ENCODE measurements at places on chromosomes 12 and 14.

GRCh38 chr14:79473651-79474050, 737.7 kb downstream of the DIO2 start:
- H3K27me3 ChIP-seq = no peaks in the 10 kb centered on the region
- DNase-seq = no peak
- no peak overlapping the region for H3K4me3 ChIP-seq
- H3K4me1 ChIP-seq = no peaks in the 10 kb centered on the region
- no peaks in the 10 kb centered on the region for H3K36me3 ChIP-seq

DNA sequence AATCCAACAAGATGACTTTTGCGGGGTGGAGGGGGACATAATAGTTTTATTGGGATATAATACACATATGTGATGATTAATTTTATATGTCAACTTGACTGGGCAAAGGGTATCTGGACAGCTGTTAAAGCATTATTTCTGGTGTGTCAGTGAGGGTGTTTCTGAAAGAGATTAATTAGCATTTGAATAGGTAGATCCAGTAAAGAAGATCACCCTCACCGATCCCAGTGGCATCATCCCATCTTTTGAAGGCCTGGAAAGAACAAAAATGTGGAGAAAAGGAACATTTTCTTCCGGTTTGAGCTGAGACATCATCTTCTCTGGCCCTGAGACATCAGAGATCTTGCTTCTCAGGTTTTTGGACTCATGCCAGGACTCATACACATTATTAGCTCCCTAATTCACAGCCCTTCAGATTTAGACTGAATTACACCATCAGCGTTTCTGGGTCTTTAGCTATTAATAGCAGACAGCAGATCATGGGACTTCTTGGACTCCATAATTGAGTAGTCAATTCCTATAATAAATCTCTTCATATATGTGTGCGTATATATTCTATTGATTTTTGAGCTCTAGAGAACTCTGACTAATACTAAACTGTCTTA, 283.6 kb downstream of the PCNX1 start:
- no peak overlapping the region for H3K27ac ChIP-seq
- H3K36me3 ChIP-seq = no peaks in the 10 kb centered on the region
- no peak for DNase-seq

- no peaks in the 10 kb centered on the region for H3K27me3 ChIP-seq
- H3K4me3 ChIP-seq = no peak overlapping the region
- no peaks in the 10 kb centered on the region for H3K4me1 ChIP-seq
- no peaks in the 10 kb centered on the region for H3K36me3 ChIP-seq
- H3K27ac ChIP-seq = no peak overlapping the region
These were observed 407.4 kb upstream of the PRICKLE1 start for GRCh38 chr12:42996869-42997431.

DNA sequence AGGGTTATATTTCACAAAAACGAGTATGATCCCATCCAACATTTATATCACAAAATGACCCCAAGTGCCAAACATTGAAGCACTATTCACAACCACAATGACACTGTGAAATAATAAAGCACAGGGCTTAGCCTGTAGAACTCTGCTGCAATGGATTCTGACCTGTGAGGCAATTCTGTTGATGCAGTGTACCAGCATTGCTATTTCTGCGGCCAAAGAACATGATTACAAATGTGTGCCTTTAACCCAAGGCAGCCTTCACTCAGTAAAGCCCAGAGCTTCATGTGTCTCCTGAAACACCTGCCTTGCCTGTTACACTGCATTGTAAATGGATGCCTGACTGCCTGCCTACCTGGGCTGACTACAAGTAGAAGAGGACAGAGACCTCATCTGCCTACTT, 158.0 kb downstream of the PPM1H start:
- no peak overlapping the region for H3K4me3 ChIP-seq
- DNase-seq = no peak
- H3K27me3 ChIP-seq = no peaks in the 10 kb centered on the region
- no peaks in the 10 kb centered on the region for H3K36me3 ChIP-seq
- H3K4me1 ChIP-seq = no peaks in the 10 kb centered on the region

DNA sequence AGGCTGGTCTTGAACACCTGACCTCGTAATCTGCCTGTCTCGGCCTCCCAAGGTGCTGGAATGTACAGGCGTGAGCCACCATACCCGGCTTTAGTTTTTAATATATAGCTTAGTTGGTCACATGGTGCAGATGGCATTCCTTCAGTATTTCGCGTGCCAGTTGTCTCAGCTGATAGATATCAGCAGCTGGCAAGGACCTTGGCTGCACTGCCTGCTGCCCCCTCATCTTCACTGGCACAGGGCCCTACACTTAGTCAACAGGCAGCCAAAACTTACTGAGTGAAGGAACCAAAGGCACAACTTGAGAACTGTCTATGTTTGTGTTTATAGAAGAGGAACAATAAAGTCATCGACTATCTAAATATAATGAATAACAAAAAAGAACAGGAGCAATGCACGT, 31.0 kb downstream of the EID3 start:
- no peak overlapping the region for H3K27ac ChIP-seq
- no peak for DNase-seq
- peaks cover 8% of the 10 kb centered on the region for H3K36me3 ChIP-seq
- H3K4me3 ChIP-seq = no peak overlapping the region

DNA sequence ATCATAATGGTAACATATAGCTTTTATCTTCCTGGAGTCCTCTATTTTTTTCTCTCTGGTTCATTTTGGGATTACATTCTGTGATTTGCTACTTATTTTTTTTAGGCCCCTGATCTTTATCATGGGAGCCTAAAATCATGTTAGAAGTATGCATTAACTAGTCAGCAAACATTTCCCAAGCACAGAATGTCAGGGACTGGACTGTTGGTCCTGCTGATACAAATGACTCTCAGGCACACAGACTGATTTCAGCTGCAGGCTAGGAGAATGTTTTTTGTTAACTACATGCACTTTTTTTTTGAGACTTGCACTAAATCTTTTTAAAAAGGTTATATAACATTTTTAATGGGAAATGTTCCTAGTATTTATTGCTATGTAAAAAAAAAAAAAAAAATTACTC, 131.1 kb downstream of the ACSS3 start:
- no peak overlapping the region for H3K27ac ChIP-seq
- H3K36me3 ChIP-seq = no peaks in the 10 kb centered on the region
- no peaks in the 10 kb centered on the region for H3K27me3 ChIP-seq
- no peak for DNase-seq
- no peaks in the 10 kb centered on the region for H3K4me1 ChIP-seq

DNA sequence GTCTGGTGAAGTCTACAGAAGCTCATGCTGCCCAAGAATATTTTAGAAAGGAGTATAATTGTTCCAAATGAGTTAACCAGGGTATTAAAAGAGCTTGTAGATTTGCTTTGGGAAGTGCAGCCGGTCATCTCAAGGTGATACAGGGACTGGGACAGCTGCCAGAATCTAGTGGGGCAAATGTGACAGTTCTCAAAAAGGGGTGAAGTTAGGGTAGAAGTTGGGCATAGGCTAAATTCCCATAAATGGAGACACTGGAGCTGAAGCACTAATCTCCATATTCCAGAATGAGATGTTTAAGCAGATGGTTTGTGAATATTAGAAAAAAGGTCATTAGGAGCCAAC, 94.7 kb downstream of the ANO6 start:
- no peaks in the 10 kb centered on the region for H3K36me3 ChIP-seq
- H3K27me3 ChIP-seq = no peaks in the 10 kb centered on the region
- DNase-seq = no peak
- H3K4me3 ChIP-seq = no peak overlapping the region

DNA sequence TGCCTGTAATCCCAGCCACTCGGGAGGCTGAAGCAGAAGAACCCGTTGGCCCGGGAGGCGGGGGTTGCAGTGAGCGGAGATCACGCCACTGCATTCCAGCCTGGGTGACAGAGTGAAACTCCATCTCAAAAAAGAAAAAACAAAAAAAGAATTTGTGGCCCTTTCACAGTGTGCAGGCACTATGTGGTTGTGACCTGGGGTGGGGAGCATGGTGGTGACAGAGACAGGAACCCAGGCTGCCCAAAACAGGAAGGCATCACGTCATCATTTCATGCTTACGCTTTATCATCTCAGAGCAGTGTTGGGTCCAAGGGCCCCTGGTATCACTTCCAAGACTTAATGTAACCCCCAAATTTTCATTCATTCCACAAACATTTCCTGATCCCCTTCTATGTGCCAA, 175.7 kb upstream of the GSC start:
- no peaks in the 10 kb centered on the region for H3K4me1 ChIP-seq
- no peaks in the 10 kb centered on the region for H3K27me3 ChIP-seq
- no peak for DNase-seq
- no peak overlapping the region for H3K4me3 ChIP-seq
- no peaks in the 10 kb centered on the region for H3K36me3 ChIP-seq

Measured in breast epithelium (tissue), 4 donors.